ELR (cell line): ENCODE measurements at places on chromosomes 7 and 10.

- no peak for DNase-seq
These were observed 28.8 kb upstream of the HECTD2 start for GRCh38 chr10:91381257-91381891.

DNA sequence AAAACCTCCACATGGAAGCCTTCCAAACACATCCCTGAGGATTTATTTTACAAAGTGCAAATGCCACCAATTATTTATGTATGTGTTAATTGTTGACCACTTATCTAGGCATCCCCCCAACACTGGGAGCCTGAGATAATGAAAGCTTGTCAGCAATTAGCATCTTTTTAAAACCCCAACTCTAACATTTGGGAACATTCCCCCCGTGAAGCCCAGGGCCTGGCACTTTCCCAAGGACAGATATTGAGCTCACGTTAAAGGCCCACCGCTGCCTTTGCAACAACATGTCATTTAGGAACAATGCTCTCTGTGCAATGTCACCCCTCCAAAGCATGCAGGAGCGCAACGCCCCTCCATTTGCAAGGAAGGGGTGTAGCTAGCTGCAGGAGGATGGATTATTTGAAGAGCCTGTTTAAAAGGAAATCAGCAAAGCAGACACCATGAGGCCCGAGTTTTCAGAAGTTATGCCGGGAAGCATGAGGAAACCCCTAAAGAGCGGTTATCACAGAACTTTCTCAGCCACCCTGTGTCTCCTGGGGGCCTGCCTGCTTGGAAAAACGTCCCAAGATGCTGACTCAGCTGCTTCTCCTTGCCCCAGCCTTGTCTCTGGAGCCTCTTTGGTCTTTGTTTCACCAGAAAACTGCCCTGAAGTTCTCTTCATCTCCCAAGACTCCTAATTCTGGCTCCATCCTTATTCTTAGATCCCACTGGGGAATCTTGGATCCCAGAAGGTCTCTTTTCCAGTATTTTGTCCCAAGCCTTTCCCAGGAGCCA lies 444.1 kb downstream of the GRID1 start:
- no peak for DNase-seq

DNA sequence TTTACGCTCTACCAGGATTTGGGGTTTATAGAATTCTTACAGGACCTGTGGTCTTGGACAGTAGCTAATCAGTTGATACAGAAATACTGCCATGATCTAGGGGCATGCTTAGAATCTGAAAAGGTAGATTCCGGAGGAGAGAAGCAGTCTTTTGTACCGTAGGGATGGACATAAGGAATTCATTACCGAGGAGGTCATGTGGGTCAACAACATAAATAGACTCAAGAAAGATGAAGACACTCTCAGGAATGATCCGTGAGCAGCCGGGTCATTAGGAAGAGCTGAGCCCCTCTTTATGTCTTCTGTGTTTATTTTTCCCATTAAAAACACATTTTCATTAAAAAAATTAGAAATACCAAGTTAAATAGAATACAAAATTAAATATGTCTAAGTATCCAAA lies 160.1 kb upstream of the TNS3 start:
- no peak for DNase-seq

DNA sequence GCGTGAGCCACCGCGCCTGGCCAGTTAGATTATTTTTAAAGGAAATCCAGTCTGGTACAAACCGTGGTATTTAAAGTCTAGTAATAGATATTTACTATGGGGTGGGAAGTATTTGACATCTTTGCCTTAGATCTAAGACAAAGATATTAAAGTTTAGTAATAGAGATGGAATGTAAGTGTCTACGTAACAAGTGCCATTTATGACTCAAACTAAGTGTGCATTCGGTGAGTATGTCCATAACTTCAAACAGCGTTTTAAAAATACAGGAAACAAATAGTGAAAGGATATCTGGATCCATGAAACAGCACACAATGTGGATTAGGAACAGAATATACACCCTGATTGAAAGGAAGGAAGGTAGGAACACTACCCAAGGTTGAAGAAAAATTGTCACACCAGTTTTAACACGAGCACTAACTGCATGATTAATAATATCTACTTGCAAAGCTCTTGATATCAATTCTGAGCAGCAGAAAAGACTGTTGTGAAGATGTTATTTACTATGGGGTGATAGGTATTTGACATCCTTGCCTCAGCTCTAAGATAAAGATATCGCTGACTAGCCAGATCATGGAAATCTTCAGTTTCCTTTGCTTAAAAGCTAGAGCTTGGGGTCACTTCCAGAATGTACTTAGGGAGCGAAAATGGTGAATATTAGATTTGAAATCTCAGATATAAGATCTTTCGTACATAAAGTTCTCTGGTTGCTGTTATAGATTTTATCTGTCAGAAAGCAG lies 48.7 kb downstream of the EPC1 start:
- DNase-seq, result peak; percentile 95

GRCh38 chr10:131478377-131478989 lies 167.0 kb upstream of the TCERG1L start:
- no peak for DNase-seq

GRCh38 chr7:36827726-36828703 lies 103.7 kb upstream of the AOAH start:
- DNase-seq, result no peak

- DNase-seq, result no peak
These were observed 523.5 kb downstream of the PARD3 start for GRCh38 chr10:34291466-34292193.

DNA sequence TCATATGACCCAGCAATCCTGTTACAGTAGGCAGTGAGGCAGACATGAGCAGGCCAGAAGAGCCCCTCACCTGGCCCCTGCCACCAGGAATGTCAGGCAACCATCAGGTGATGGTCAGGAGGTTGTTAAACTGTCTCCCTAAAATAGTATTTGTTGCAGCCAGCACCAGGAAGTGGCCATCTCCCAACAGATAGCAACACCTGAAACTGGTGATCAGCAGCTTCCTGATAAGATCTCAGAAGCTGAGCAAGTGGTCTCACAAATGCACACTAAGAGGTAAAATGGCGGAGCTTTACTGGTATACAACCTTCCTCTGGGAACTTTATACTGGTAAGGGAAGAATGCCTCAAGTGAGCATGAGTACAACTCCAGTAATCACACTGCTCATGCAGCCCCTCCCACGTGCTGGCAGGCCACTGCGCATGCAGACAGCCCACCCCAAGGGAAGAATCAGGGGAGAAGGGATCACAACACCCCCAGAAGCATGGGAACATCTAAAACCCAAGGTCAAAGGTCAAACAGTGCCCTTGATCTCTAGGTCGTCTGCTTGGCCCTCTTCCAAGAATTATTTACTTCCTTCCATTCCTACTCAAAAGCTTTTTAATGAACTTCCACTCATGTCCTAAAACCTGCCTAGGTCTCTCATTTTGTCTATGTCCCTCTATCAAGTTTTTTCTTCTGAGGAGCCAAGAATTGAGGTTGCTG lies 133.5 kb downstream of the DOCK4 start:
- no peak for DNase-seq

DNA sequence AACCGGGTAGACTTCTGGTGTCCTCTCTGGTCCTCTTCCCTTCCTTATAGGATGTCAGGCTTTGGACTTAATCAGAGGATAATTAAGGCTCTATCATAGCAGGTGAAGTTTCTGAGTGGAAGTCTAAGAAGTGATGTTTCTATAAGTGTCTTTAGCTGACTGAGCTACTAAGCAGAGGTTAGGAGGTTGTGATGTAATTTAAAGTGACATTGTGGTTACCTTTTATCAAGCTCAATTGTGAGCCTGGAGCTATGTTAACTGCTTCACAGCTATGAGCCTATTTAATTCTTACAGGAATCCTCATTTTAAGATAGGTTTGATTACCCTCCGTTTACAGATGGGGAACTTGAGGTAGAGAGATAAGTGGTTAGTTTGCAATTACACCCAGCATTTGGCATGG lies 365.1 kb downstream of the AUTS2 start:
- DNase-seq, result no peak
